ENCODE measurements at places on chromosomes 6 and 20.
A peak's percentile ranks its signal among the peaks of the same experiment; 100 is the strongest.

DNA sequence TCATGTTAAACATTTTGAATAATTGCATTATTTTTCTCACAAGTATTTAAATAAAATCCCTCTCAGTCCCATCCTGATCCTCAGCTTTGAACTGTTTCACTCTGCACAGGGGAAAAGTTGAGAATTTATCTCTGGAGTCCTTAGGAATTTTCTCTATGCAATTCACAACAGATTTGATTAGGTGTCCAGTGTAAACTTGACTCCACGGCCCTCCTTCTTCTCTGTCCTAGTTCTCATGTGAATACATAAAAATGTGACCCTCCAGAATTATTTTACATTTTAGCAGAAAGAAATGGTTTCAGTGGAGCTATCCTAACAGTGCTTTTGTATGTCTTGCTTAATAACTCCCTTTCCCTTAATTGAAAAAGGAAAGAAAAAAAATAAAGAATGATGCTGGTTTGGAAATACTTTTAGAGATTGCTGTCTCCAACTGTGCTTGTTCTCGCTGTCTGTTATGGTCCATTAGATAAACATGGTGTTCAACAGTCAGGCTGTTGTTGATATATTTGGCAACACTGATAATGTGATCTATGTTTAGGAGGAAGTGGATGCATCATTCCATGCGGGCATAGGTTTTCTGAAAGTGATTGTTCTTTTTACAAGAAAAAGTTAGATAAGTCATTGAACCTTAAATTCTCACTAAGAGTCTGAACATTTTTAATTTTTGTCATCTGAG is 599.4 kb upstream of the CITED2 start:
- DNase-seq = peak; percentile 91

DNA sequence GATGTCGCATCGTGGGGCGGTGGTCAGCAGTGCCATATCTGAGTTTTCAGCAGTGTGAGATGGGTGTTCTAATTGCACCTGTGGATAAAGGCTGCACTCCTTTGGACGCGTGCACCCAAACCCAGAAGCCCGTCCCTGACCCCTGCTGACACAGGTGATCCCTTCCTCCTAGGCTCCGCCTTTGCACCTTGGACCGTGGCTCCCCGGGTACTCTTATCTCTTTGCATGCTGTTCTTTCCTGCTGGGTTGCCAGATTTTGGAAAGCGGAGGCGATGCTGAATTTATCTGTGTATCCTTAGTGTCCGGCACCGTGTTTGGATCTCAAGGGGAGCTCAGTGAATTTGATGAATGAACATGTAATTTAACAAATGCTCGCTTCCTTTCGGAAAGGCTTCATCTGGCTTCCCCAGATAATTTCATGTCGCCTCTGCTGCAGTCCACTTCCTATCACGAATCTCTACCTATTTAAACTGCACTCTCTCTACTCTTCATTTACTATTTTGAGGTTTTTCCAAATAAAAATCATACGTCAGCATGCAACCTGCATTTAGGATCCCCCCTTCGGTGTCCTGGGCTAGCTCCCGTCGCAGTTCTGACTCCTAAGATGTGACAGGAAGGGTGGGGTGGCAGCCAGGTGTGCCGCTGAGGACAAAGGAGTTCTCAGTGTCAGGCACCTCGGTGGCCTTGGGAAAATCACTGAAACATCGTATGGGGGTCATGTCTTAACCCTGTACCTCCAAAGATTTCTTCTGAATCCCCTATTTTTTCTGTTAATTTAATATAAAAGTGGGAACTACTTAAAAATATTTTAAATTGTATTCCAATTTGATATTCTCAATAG is 753 bp upstream of the PERP start:
- DNase-seq = no peak

DNA sequence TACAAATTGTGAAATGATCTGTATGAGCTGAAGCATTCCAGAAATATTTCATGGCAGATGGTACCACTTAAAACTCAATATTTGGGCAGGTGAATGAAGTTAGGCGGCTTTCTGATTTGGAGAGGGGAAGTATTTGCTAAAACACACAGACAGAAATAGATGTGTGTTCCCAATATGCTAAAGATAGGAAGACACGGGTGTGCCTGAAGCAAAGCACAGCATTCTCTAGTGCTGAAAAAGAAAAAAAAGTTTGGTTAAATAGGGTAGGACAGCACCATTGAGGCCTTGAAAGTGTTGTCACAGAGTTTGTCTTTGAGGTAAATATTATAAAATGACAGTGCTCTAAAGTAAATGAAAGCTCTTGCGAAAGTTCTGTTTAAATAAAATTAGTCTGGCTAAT is 252.2 kb upstream of the HSF2 start:
- no peak for DNase-seq

DNA sequence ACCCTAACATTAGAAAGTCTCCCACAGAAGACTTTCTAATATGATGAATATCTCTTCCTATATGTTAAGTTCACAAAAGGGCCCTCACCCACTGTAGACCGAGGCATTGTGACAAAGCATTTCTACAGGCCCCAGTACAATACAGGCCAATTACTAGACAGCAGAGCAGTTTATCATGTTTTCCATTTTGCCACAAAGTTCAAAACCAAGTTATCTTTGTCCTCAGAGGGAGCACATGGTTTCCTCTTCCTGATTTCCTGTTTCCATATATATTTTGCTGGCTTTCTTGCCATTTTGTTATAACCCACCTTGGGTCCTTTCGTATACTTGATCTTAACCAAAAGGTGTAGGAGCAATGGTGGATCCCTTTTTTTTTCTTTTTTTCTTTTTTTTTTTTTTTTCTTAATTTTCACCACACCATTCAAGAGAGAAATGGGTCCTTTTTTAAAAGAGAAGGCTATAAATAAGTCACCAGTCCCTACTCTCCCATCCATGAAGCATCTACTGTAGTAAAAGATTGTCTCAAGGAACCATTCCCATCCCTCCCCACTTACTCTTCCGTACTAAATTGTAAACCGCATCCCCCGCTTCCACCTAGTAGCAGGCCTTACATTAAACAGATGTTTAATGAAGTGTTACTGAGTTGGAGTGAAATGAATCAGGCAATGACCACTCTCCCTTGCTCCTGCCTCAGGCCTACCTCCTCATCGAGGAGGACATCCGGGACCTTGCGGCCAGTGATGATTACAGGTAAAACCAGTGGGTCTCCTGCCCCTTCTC is 2.1 kb upstream of the UBE2C start:
- DNase-seq = no peak

- DNase-seq = no peak
Measured at GRCh38 chr6:143234734-143235133, 174.0 kb downstream of the AIG1 start.

All from cardiac fibroblast (primary cell).